ENCODE measurements at places on chromosomes 16 and 17. TPM values are rescaled to one million over a fixed set of nuclear protein-coding genes. Genes with fewer than 3 reads are reported as not detected.
A peak's percentile ranks its signal among the peaks of the same experiment; 100 is the strongest.

The KRT33B gene
- not detected for total RNA-seq

The NECAB2 gene
- 2.8 TPM for total RNA-seq

The CLEC18C gene
- total RNA-seq, result 2.8 TPM

The MARCHF10 gene
- not detected for total RNA-seq

The MSRB1 gene
- 11.0 TPM for total RNA-seq

The USP10 gene
- 57.4 TPM for total RNA-seq

The KCNJ16 gene
- not detected for total RNA-seq

DNA sequence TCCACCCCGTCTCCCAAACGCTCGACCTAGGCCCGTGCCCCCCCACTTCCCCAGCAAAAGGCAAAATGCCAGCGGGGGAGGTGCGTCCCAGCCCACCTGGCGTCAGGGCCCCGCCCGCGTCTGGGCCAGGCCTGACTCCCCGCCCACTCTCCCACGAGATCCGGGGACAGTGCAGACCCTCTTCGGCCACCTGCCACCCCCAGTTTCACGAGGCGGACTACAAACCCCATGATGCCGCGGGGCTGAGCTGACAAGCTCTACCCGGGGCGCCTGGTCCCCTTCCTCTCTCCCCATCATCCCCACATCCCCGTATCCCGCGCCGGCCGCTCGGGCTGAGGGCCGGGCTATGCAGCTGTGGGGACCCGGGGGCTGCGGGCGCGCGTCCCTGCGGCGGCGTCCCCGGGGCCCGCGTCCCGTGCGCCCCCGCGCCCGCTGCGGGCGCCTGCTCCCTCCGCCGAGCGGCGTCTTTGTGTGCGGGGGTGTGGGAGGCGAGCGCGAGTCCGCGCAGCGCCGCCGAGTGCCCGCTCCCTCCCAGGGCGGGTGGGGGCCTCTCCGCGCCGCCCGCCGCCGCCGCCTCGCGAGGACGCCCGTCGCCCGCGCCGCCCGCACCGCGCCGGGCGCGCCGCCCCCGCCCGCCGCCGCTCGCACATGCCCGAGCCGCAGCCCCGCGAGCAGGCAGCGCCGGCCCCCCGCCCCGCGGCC lies at the start of gene ANKRD13B:
TSS of gene ANKRD13B (plus strand) at position 283 of the 702 bp plus-strand sequence. CDS start 490 bp downstream, outside the sequence.
- peak within 1 kb of the TSS; percentile 48 for H3K27ac ChIP-seq
- H3K36me3 ChIP-seq, result no peaks in the 10 kb centered on the region
- no peaks in the 10 kb centered on the region for H3K27me3 ChIP-seq
- H3K4me1 ChIP-seq, result peaks cover 18% of the 10 kb centered on the region

GRCh38 chr16:17409894-17410293 lies 60.9 kb downstream of the XYLT1 start:
- H3K4me3 ChIP-seq, result no peak overlapping the region
- no peak overlapping the region for H3K27ac ChIP-seq
- H3K27me3 ChIP-seq, result no peaks in the 10 kb centered on the region
- H3K4me1 ChIP-seq, result no peaks in the 10 kb centered on the region
- no peak for DNase-seq
- H3K36me3 ChIP-seq, result no peaks in the 10 kb centered on the region
